Stimulated activated CD4-positive, alpha-beta T cell treated with anti-CD3 and anti-CD28 coated beads, Interleukin-15, amount 100 ng/mL, for 24 hours (primary cell): ENCODE measurements at places on chromosomes 13 and 19.

DNA sequence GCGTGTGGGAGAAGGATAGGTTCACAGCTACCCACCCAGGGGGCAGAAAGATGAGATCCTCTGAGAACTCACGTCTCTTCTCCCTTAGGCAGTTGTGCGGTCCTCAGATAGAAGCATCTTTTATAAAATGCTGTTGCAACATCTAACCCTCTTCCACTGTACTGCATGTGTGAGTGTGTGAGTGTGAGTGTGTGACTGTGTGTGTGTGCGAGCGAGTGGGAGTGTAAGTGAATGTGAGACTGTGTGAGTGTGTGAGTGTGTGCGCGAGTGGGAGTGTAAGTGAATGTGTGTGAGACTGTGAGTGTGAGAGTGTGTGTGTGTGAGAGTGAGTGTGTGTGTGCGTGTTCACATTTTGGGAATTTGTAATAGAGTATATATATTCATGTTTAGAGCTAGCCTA is 55.6 kb upstream of the F7 start:
- no peak for DNase-seq

DNA sequence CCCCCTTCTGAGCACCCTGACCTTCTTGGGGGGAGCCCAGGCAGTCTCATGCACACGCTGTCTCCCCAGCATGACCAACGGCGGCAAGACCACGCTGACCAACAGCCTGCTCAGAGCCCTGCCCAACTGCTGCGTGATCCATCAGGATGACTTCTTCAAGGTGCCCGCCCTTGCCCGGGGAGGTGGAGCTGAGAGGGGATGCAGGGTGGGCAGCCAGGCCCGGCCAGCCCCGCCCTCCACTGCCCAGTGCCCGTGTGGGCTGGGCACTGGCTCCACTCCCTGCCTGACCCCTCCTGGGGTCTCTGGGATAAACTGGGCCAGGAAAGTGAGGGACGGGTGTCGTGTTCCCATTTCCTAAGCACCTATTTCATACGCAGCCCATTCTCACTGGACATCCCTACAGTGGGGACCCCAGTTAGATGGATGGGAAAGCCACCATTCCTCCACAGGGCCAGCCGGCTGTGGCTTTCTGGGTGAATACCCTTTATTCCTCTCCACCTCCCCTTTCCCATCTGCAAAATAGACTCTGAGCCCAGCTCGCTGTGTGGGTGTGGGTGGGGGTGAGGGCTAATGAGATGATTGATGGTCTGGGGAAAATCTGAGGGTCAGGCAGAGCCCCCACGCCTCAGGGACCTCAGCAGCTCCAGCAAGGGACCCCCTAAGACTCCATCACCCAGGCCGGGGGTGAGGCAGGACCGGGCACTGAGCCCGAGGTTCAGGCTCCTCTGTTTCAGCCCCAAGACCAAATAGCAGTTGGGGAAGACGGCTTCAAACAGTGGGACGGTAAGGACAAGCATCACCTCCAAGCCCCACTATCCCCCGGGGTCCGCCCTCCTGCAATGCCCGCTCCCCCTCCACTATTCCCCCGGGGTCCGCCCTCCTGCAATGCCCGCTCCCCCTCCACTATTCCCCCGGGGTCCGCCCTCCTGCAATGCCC is 3.9 kb downstream of the NMRK2 start:
- DNase-seq, result no peak

DNA sequence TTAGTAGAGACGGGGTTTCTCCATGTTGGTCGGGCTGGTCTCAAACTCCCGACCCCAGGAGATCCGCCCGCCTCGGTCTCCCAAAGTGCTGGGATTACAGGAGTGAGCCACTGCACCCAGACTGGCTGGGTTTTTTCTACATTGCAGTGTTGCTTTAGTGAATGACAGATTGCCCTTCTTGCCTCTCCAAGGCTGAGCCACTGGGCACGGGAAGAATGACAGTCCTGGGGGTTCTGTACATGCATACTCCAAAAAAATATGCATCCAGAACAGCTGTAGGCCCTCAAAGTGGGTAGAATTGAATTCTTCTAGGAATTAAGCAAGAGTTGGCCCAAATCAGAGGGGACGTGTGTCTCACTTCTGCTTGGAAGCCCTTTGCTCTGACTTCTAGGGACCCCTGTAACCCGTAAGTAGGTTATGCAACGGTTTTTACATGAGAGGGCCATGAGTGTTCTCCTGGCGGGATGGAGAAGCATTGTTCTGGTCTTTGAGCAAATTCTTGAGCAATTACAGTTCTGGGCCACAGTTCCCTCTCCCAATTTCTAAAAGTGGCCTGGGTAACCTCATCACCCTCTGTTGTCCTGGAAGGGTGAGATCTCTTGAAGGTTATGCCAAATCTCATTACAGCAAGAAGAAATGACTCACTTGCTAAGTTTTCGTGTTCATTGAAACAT is 3.6 kb downstream of the ACTN4 start:
- DNase-seq, result no peak

DNA sequence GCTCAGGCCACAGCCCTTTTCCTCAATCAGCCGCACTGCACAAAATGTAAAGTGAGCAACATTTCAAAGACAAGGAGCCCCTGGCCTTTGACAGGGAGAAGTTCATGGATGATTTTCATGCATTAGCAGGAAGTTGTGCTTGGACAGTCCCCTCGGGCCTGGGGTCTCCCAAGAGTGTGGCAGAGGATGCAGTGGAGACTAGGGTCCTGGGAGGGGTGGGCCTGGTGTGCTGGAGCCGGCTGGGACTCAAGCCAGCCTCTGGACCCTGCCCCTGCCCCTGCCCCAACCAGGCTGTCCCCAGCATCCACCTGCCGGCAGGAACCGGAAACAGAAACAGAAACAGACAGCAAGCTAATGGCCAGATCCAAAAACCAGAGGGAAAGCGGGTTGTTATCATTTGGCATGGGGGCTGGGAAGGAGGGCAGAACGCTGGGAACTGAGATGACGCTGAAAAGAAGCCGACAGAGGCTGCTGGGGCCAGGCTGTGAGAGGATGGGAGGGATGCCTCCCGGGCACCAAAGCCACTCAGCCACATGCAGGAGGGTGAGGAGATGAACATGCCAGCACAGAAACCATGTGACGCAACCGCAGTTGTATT is 2.3 kb downstream of the GAS6 start:
- no peak for DNase-seq

DNA sequence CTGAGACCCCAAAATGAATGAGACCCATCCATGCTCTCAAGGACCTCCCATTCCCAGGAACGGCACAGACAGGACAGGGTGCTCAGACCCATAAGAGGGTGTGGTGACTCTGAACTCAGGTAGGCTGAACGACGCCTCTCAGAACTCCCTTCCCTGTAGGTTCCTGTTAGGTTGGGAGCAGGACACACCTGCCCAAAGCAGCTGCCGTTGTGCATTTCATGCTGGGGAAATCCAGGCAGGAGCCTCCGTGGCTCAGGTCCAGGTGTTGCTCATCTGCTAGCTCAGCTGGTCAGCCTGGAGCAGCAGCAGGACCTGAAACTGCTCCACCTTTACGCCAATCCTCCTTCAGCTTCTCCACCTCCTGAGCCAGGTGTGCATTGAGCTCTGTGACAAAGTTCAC is 19.1 kb upstream of the TEX101 start:
- no peak for DNase-seq
